ENCODE measurements at places on chromosomes 2 and 18.

DNA sequence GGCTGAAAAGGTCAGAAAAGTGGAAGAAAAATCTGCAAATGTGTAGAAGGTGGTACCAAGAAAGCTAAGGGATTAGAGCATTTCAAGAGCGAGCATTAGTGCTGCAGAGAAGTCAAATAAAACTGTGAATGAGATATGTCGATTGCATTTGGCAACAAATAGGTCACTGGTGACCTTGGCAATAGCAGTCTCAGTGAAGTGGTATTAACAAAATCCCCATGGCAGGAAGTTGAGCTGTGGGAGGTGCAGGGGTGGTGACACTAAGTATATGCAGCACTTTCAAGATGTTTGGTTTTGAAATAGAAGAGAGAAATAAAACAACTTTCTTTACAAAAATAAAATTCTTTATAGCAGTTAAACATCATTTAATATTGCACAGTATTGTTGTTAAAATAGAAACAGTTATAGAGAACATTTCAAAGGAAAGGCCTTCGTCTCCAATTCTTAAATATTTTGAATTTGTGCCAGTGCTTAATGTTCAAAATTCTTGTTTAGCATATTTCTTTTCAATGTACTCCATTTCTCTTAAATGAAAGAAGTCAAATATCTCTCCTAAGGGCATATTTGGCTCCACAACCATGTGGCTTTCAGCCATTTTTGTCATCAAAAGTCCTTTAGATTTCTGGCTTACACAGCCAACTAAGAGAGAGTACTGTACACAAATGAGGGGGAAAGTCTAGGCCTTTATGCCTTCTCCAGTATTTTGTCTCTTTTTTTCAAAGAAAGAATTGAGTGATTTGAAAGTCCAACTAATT is 443.0 kb upstream of the MMADHC start:
- no peak for DNase-seq

DNA sequence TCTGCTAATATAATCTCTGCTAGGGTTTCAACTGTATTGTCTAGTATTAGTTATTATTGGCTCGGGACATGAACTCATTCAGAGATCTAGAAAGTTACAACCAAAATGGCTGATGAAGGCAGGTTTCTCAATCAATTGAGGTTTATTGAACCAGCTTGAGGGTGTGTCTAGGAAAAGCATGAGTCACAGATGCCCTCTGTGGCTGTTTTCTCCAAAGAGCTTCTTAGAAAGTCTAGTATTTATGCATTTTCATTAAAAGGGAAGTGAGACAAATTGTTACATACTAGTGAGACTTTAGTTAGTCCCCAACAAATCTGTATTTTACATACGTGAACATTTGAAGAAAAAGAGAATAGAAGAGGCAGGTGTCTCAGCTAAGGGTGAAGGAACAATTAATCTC is 23.0 kb upstream of the RTTN start:
- DNase-seq, result no peak

- DNase-seq, result no peak
These were observed 632.4 kb downstream of the NYAP2 start for GRCh38 chr2:226031647-226032501.

DNA sequence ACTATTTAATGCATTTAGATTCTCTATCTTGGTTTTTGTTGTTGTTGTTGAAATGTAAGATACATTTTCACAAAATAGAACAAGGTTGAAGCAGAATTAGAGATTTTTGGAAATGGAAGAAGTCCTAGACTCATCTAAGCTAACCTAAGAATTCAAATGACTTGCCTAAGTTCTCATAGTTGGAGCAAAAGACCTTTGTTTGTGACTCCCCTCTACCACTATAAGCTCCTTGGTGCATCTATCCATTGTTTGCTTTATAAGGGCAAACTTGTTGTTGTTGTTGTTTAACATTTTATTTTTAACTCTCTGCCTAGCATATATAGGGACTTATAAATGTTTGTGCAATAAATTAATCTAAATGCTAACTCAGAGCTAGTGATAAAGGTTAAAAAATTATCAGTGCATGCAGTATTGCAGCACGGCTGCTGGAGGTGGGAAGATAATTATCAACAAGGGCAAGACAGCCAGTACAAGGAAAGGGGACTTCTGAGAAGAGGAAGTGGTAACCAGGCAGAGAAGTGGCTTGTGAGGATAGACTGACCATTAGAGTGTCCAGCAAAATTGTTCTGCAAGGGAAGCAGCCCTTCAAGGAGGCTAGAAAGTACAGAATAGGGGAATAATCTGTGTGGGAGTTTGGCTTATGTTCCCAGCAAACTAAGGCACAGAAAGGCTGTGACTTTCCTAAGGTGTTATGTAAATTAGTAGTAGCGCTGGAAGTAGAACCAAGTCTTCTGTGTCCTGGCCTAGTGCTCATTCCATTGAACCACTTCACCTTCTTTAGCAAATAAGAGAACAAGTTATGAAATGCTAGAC is 38.1 kb upstream of the ACYP2 start:
- no peak for DNase-seq

- DNase-seq, result no peak
These were observed 1676.4 kb upstream of the SLC39A10 start for GRCh38 chr2:193980599-193980998.

DNA sequence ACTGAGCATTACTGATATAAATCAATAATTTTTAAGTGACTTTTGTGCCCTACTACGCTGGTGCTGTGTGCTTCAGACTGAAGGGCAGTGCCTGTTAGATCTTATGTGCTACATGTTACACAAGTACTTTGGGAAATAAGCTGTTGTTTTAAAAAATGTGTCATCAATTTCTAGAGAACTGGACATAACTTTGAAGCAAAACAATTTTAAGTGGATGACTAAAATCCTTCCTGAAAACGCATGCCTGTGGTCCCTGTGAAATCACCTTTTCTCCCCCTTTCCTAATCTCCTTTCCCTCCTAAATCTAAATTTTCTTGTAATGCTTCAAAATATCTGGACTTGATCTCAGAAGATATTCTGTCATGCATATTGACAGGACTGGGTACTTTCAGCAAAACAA is 7.1 kb upstream of the IL1RL1 start:
- no peak for DNase-seq

- no peak for DNase-seq
These were observed 131.7 kb downstream of the RAB3GAP1 start for GRCh38 chr2:135183822-135184221.

DNA sequence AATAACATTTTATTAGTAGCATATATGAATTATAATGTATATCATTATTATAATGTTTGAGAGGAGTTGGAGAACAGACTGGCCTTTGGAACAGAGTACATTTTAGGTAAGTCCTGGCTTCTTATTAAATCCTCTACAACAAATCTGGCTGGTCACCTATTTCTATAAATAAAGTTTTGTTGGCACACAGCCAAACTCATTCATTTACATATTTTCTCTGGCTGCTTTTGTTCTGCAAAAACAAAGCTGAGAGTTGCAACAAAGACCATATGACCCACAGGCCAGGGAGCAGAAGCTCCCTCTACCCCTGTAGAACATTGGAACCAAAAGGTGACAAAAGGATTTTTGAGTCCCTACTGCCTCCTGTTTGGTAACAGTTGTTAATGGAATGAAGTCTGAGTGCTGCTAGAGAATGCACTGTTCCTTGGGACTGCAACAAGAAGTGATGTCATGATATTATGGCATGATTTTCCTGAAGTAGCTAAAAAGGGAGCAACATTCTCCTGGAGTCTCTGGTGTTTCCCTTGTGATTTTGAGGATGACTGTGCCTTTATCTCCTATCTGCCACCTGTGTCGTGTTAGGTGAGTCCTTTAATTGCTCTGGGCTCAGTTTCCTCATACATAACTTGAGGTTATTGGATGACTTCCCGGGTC is 22.0 kb upstream of the SP9 start:
- no peak for DNase-seq

- DNase-seq, result no peak
These were observed 23.8 kb downstream of the CD28 start for GRCh38 chr2:203730076-203730729.

- no peak for DNase-seq
These were observed 61.8 kb downstream of the ACAA2 start for GRCh38 chr18:49751427-49752094.

GRCh38 chr2:46990231-46990588 is 74.6 kb upstream of the MCFD2 start:
- no peak for DNase-seq

- no peak for DNase-seq
These were observed 41.8 kb downstream of the GLS start for GRCh38 chr2:190922376-190922775.

DNA sequence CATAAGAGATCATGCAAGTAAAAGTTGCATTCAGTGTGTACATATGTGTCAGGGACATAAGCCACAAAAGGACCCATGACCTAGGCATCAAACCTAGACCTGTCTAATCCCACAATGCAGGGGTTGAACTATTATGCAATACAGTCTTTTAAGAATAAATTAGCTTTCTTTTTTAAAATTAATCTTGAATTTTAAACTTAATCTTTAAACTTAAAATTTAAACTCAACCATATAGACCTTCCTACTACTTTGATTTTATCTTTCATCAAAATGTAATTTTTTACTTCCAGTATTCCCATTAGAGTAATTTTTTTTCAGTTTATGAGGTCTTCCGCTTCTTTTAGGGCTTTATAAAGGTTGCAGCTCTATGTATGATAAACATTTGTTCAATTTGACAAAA is 702.9 kb downstream of the SUCLG1 start:
- DNase-seq, result no peak

- peak; percentile 88 for DNase-seq
These were observed 1.8 kb upstream of the RNPEPL1 start for GRCh38 chr2:240566203-240567136.

GRCh38 chr2:65708086-65708485 is 275.7 kb upstream of the SPRED2 start:
- no peak for DNase-seq

GRCh38 chr18:77911971-77912605 is 662.4 kb downstream of the GALR1 start:
- no peak for DNase-seq

DNA sequence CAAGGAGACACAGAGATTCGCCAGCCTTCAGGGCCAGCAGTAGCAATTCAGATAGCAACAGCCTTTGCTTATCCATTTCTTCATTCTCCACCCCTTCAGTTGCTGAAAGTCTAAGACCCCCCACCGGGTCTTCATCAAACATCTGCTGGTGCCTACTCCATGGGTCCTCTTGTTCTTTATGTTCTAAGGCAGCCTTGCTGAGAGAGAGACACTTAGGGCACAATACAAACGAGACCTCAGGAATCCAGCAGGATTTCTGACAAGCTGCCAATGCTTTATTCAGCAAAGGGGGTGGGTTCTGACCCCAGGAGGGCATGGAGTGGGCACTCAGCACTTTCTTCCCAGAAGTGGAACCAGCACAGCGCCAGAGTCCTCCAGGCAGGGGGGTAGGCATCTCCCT is 36.2 kb upstream of the CNGA3 start:
- DNase-seq, result no peak

DNA sequence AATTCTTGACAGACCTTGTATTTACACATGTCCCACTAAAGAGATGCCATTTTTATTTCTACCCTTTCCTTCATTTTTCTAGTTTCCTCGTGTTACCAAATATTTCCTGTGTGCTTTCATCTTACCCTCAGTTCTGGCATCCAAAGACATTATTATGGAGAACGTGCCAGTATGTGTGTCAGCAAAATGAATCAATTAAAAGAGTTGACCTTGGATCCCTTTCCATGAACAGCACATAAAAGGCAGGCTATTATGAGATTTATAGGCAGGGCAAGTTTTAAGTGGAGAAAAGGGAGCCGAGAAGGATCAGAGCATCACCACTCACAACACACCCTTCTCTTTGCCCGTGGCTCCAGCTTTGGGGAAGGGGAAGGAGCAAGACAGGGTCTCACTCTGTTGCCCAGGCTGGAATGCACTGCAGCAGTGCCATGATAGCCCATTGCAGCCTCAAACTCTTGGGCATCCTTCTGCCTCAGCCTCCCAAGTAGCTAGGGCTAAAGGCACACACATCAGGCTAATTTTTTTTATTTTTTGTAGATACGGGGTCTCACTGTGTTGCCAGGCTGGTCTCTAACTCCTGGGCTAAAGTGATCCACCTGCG is 149.9 kb downstream of the GFPT1 start:
- no peak for DNase-seq

GRCh38 chr2:74939919-74940812 is 18.3 kb upstream of the POLE4 start:
- no peak for DNase-seq

- no peak for DNase-seq
These were observed 230.9 kb upstream of the FSIP2 start for GRCh38 chr2:185507719-185508118.

GRCh38 chr18:10226971-10227370 is 227.5 kb upstream of the APCDD1 start:
- no peak for DNase-seq

DNA sequence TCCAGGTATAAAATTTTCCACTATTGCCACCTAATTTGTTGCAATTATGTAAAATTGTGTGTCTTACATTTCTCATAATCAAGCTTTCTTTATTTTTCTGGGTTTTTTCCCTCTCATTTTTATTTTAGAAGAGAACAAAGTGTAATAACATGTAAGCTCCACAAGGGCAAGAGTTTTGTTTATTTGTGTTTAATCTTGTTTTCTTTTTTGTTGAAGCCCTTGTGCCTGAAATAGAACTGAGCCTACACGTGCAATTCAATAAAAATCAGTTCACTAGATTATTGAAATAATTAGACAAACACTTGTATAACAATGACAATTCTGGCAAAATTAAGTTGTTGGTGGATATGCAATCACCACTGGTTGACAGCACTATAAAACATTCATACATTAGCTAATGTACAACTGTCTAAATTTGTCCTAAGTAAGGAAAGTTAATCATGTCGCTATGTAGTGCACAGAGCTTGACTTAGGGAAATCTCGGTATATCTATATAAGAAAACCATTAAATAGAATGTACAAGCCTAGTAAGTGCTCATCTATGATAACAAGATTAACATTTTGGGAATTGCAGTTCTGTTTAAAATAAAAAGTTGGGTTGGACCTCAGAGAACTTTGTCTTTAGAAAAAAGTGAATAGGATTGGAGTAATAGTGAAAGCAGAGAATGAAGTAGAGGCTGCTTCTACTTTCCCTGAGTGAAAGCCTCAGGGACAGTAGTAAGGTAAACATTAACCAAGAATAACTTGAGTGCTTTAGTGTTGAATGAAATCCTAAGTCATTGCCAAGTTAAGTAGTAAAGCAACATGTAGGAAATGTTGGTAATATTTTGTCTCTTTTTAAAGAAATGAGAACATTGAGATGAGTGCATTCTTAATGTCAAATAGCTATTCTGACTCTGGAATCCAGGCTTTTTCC is 37.4 kb upstream of the NOL4 start:
- no peak for DNase-seq

DNA sequence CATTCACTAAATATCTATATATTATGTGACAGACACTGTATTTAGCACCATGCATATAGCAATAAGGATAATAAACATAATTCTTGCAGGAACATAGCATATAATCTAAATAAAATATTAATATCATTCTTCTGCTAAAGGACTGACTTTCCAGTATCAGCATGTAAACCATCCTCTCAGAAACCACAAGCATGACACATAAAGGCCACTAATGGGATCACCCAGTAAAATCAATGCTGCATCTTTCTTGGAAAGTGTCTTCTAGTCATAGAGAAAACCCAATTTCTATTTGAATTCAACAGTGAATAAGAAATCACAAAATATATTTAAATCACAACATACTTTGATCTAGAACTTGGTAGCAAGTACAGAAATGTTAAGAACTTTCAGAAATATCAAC is 5.8 kb upstream of the LRP1B start:
- no peak for DNase-seq
